Left lung (tissue), 14 donors: ENCODE measurements at places on chromosomes 4 and X.

- no peak for DNase-seq
Measured at GRCh38 chr4:105569057-105569865, 16.8 kb downstream of the ARHGEF38 start.

DNA sequence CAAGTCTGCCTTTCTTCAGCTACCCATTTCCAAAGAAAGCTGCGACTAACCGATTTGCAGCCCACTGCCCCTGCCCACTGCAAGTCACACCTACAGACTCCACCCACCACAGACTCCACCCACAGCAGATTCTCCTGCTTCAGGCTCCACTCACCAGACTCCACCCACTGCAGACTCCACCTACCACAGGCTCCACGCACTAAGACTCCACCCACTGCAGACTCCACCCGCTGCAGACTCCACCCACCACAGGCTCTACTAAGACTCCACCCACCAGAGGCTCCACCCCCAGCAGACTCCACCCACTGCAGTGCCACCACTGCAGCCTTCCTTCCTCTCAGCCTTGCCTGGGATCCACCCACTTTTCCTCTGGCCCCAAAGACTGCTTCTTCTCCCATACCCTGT, 41.3 kb downstream of the ABLIM2 start:
- DNase-seq: peak; percentile 43

DNA sequence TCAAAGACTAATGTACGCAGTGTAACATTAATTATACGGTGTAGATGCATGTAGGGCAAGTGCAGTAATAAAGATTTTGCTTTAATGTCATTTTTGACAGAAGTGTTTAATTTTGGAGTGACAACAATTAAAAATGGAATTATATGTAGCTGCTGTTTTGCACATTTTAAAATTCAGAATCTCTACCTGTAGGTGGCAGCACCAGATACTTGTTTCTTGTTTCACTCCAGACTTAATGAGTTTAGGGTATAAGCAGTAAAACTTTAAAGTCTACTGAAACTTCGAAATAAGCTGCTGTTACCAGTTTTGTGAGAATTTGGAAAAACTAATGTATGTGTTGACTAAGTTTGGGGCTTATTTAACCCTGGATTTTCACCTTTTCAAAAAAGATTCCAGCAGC, 144.9 kb downstream of the POLA1 start:
- DNase-seq: no peak

DNA sequence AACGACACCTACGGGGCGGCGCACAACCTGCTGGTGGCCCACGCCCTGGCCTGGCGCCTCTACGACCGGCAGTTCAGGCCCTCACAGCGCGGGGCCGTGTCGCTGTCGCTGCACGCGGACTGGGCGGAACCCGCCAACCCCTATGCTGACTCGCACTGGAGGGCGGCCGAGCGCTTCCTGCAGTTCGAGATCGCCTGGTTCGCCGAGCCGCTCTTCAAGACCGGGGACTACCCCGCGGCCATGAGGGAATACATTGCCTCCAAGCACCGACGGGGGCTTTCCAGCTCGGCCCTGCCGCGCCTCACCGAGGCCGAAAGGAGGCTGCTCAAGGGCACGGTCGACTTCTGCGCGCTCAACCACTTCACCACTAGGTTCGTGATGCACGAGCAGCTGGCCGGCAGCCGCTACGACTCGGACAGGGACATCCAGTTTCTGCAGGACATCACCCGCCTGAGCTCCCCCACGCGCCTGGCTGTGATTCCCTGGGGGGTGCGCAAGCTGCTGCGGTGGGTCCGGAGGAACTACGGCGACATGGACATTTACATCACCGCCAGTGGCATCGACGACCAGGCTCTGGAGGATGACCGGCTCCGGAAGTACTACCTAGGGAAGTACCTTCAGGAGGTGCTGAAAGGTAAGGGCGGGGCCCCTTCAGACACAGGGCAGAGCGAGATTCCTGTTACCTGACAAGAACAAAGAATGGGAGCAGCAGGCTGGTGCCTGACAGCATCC, 11.7 kb downstream of the RPL9 start:
- peak; percentile 46 for DNase-seq

GRCh38 chrX:13339607-13340006, 19.8 kb upstream of the ATXN3L start:
- DNase-seq: no peak

DNA sequence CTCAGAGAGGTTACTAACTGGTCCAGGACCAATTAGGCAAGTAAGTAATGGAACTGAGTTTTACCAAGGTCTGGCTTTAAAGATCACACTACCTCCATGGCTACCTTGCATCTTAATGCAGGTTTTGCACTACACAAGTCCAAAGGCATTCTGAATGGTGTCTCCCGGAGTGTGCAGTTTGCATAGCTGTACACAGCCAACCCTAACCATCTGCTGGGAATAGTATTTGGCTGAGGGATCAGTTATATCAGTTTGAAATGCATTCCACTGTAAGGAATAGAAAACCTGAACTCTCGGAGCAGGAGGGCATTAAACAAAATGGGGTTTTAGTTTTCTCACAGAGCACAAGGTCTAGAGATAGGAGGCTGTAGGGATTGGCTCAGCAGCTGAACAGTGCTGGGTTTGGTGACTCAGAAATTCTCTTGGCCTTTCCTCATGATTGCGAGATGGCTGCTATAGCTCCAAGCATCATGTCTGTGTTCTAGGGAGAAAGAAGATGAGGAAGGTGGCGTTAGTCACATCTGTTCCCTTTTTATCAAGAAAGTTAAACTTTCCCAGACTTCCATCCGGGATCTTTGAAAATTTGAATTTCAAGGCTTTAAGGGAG, 177.1 kb downstream of the NHS start:
- DNase-seq: no peak

DNA sequence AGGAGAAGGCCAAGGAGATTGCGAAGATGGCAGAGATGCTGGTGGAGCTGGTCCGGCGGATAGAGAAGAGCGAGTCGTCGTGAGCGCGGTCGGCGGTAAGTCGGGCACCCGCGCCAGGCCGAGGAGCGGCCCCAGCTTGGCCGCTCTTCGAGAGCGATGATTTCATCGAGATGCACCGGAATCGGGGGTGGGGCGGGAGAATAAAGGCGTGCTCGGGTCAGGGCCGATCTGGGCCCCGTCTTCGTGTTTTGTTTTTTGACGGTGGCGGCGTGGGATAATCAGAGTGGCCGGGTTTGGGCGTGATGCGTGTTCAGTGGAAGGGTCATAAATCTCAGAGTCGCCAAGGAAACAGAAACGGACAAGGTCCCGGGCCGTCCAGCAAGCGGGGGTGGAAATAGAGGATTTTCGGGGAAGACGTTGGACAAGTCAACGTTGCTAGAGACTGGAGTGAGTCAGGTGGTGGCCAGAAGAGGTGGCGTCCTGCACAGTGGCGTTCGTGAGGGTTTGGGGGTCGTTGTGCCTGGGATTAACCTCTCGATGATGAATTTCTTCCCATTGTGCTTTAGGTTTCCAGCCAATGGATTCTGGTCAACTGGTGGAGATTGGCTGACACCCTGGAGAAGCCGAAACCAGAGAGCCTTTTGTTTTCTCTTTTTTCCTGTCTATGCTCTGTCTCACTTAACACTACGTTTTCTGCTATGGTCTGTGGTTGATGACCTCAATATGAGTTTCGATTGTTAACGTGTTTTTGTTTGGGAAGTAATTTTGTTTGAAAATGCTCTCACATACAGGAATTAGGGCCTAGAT, 882 bp downstream of the MRFAP1 start:
- DNase-seq: peak; percentile 86

DNA sequence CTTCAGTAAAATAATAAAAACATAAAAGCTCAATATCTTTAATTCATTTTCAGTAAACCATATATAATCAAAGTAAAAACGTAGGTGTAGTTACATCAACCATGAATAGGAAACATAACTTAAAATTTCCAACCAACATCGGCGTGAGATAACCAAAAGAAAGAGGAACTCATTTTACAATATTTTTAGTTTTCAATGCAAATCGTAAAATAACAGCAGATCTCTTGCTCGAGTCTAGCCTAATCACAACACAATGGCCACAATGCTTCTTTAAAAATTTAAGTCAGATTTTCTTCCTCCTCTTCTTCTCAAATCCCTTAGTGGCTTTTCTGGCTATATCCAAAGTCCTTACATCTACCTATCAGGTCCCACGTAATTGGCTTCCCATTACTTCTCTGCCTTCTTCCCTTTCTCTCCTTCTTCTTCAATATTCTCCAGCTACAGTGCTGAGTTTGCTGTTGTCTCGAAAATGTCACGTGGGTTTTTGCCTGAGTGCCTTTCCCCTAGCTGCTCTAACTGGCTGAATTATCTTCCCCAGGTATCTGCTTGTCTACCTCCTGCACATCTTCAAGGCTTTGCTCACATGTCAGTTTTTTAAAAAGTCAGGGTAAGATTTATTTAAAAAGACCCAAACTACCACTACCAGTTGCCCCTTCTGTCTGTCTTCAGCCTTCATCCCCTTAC, 90.9 kb upstream of the BANK1 start:
- no peak for DNase-seq

- DNase-seq: no peak
Measured at GRCh38 chr4:142191901-142192300, 555.5 kb downstream of the IL15 start.

DNA sequence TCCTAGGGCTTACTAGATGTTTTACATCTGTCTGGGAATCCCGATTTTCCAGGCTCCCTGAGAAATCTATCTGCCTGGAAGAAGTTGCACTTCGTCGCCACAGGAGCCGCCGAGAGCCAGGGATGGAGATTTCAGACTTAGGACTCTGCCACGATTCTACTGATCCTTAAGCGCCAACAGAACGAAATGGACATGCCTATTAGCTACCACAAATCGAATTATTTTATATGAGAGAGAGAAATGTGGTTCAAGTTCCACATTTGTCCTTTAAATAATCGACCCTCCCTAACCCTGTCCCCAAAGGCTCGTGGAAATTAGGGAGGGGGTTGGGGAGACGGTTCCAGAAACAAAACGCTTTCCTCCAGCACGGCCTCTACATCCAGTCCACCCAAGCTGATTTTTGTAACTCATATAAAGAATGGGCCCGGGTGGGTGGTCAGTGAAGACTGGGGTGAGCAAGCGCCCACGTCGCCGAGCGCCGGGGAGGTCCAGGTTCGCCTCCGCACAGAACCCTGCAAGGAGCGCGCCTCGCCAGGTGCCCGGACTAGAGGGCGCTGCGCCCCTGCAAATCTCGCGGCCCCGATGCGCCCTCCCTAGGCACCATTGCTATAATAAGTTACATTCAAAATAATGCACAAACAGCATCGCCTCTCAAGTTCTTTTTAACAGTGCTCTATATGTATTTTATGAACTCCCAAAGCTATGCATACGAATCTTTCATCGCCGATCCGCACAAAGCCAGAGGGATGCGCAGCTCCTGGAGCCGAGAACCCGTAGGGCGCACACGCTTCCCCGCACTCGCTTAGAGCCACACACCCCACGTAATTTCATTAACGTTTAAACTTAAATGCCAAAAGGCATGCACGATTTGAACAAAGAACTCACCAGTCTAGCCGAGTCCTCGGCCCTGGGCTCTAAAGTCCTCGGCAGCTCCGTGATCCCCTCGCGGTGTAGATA, 2.1 kb upstream of the FAT1 start:
- peak; percentile 83 for DNase-seq

- no peak for DNase-seq
Measured at GRCh38 chrX:149825424-149825823, 43.7 kb downstream of the MAGEA9 start.

GRCh38 chr4:59200992-59201391, 1999.1 kb upstream of the ADGRL3 start:
- no peak for DNase-seq

DNA sequence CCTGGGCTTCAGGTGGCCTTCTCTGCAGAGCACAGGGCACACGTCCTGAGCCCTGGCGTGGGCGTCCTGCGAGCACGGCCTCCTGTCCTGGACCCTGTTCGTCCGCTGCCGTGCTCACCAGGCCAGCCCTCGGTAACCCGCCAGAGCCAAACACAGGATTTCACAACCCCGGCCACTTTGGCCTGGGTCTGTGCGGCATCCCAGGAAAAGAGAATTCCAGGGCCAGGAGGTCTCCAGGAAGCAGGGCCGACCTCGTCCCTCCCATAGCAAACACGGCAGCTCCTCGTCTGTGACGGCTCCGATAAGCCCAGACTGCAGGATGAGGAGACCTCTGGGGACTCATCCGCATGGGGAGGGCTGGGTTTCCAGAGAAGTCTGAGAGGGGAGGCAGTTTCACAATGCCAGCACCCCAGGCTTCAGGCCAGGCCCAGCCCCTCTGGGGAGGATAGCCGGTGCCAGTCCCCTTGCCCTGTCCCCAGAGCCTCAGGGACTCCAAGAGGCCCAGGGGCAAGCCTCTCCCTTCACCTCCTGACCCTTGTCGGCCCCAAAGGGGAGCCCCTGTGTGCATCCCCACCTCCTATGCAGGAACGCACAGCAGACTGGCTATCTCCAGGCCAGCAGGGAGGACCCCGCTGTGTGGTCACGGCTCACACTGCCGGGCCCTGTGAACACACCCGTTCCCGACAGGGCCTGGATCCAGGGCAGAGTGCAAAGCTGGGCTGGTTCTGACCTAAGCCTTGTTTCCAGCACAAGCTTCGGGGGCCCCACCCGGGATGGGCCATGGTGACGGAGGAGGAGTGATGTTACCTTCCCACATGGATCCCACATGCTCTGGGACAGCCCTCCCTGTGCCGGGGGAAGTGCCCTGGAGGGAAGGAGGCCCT, 22.3 kb upstream of the HTRA3 start:
- DNase-seq: no peak

DNA sequence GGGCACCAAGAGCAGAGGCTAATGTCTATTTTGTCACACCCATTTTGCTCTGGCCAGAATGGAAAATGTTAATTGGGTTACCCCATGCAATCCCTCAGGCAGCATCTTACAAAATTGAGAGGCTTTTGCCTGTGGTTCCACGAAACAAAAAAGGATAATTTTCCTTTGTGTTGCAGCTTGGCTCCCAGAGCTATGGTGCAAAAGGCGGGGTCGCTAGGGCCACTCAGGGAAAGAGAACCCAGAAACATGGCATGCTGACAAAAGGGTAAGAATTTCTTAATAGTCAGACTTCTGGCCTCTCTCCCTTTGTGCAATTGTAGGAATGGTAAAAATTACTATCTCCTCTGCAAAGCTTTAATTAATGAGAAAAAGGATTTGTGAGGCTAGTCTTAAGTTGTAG, 119.6 kb upstream of the BANK1 start:
- DNase-seq: no peak

DNA sequence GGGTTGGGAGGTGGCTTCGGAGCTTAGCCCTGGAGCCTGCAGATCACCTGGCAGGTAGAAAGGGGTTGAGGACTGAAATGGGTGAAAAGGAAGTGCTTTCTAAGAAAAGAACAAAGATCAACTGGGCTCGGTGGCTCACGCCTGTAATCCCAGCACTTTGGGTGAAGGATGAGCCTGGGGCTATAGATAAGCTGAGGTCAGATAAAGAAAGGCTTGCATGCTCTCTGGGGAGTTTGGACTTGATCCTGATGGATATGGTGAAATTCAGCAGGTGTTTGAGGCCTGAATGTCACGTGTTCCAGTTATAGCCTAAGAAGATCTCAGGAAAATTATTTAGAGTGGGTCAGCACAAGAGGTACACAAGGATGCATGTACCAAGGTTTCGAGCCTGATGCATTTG, 40.8 kb downstream of the SLC34A2 start:
- DNase-seq: no peak

DNA sequence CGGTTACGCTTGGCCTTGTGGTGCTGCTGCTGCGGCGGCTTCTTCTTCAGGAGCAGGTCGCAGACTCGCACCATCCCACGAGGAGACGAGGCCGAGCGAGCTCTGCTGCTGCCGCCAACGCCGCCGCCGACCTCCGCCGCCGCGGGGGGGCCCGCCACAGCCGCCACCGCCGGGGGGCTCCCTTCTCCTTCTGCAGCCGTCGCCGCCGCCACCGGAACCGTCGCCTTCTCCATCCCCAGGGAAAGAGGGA, 237 bp downstream of the ANKRD17 start:
- no peak for DNase-seq

- no peak for DNase-seq
Measured at GRCh38 chr4:141389649-141390048, 169.0 kb downstream of the ZNF330 start.
